ENCODE measurements at places on chromosomes 12 and 14.

DNA sequence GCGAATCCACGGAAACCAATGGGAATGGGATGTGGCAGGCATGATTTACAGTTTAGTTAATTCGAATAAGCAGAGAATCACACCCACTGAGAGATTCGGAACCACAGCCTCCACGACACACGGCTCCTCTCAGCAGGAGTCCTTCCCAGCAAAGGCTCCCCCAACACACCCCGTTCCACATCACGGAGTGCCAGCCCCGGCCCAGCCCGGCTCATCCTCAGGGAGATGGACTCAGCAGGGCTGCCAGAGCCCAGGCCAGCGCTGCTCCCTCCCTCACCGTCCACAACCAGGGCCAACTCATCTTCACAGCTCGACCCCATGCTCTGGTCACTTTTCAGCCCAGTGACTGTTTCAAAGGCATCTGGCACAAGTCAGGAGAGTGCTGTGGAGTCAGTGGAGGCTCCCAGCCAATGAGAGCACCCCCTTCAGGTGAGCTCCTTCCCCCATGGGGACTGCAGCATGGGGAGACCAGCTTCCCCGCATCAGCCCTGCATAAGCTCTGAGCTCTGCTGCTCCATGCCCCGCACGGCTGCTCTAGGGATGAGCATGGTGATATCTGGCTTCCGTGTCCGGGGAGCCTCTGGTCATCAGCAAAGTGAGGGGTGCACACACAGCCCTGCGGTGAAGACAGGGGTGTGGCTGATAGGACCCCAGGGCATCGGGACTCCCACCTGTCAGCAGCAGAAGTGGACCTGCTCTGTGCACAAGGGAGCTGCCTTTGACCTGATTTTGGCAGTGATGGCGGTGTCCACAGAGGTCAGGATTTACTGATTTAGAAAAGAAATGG, 238.8 kb upstream of the SFSWAP start:
- no peak for DNase-seq

DNA sequence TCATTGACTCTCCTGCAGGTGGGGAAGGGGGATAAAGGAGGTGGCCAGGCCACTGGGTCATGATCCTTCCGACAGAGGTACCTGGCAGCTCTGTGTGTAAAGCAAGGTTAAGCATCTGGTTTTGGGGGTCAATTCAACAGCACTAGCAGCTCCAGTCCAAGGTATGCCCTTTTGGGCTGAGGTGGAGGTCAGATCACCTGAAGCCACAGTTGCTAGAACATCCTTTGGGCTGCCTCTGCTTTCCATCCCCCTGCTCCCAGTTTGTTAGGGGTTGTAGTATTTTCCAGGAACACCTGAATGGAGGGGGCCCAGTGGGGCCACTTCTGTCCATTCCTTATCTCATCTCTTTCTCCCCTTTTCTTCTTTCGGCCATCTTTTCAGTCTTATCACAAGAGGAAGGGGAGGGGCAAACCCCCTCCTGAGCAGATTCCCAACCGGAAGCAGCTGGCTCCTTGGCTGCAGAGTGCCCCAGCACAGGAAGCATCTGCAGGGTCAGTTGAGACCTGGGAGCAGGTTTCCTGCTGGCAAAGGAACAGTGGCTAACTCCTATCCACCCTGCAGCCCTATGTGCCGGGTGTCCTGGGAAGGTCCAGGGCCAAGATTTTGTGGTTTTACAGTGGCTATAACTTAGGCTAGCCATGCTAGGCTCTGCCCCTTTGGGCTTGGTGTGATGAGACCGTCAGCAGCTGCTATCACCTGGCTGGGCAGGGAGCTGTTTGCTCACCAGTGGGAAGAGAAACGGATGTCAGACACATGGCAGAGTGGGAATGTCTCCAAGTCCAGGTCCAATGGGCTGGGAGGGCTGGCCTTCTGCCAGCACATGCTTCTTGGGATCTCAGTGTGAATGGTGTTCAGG, 40.2 kb downstream of the SH2B3 start:
- DNase-seq: peak; percentile 78

GRCh38 chr12:61536525-61536924, 723.7 kb upstream of the USP15 start:
- no peak for DNase-seq

DNA sequence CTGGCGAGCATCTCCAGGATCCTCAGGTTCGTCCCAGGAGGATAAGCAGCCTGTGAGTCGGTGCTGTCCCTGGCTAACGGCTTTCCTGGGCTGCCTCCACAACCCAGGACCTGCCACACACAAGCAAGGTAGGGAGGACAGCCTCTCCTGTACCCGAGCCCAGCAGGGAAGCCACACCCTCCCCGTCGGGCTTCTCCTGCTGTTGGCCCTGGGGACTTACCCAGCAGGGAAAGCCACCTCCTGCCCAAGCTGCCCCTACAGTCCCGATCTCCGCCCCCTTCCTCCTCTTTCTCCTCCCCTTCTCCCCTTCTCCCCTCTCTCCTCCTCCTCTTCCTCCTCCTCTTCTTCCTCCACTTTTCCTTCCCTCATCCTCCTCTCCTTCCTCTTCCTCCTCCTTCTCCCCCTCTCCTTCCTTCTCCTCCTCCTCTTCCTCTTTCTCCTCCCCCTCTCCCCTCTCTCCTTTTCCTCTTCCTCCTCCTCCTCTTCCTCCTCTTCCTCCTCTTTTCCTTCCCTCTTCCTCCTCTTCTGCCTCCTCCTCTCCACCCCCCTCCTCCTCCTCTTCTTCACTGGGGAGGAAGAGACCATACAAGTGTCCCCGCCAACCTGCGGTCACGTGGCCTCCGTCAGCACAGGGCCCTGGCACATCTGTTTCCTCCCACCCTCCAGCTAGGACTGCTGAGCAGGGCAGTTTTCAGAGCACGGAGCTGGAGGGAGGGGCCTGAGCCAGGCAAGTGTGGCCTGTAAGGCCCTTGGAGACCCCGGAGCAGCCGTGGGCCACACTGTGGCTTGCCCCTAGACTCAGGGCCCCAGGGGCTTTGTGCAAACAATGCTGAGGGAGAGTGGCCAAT, 17.3 kb upstream of the RFLNA start:
- DNase-seq: no peak

DNA sequence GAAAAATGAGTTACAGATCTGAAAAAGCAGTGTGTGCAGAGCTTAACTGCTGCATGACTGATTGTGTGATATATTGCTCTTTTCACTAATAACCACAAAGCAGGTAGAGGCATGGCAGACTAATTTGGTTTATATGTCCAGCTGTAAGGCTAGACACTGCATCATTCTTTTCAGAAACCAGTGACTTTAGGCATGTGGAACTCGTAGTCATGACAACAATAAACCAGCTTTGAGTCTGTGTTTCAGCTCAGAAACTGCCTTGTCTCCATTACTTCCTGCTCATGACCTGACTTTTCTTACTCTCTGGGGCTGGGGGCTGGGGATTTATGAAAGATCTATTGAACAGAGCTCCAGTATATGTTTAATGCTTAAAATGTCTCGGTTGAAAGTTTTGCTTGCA, 146.8 kb upstream of the LRIG3 start:
- no peak for DNase-seq

DNA sequence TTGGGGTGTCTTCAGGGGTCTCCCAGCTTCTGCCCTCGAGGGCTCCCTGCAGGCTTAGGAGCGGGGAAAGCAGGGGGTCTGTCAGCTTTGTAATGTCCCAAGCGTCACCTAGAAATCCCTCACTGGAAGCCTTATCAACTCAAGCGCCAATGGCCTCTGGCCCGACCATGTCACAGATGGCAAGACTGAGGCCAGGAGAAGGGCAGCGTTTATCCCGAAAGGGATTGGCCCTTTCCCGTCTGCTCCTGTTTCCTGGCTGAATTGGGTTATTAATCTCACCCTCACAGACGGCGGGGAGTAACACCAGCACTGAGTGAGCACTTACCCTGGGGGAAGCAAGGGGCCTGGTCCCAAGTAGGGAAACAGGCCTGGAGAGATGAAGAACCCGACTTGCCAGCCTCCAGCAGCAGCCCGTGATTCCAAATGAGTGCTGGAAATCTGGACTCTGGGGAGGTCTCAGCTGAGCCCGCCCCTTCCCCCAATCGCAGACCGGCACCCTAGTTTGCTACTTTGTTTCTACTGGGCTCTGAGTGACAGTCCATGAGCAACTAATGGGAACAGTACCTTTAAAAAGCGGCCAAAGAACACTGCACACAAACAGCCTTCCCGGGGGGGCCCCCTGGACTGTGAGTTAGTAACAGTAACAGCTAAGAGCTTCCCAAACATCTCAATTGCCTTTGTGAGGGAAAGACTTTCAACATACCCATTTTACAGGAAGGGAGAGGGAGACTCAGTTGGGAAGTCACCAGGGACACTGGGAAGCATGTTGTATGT, 2.1 kb upstream of the NCOR2 start:
- DNase-seq: no peak

DNA sequence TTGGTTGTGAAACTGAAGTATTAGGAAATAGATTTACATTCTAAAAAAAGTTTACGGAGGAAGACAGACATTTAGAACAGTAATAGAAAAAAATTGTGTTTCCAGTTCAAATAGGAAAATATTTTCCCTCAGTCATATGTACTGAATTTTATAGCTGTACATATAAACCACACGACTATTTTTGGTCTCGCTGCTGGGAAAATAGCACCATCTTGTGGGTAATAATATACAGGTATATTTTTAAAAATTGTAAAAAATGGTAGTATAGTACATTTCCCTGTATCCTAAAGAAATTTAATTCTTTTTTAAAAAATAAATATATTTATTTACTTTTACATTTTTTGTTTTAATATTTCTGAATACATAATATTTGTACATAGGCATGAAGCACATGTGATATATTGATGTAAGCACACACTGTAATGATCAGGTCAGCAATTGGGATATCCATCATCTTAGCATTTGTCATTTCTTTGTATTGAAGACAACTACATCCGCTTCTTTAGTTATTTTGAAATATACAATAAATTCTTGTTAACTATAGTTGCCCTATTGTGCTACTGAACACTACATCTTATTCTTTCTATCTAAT, 168.6 kb downstream of the ALX1 start:
- no peak for DNase-seq

DNA sequence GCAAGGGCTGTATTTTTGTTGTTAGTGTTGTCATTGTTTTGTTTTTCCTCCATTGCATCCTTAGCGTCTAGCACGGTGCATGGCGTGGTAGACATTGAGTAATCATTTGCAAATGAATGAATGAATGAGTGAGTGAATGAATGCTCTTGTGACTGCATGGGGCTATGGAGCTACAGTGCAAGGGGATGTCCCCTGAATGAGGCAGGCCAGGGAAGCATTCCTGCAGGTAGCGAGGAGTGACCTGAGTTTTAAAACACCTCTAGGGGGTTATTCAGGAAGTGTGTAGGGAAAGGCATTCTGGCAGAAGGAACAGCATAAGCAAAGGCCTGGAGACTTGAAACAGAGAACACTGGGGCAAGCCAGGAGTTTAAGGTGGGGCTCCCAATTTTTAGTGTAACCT, 16.9 kb downstream of the MYL2 start:
- no peak for DNase-seq

GRCh38 chr12:123761841-123762714, at the start of gene DNAH10:
Gene DNAH10, plus strand, starts transcription at chr12:123762301. Its CDS starts 36 bp downstream, at chr12:123762337.
- DNase-seq: peak; percentile 82

- no peak for DNase-seq
Measured at GRCh38 chr12:50625029-50625925, 120.5 kb downstream of the DIP2B start.

GRCh38 chr14:24411443-24412389, 12.9 kb downstream of the NYNRIN start:
- peak; percentile 52 for DNase-seq

- no peak for DNase-seq
Measured at GRCh38 chr12:71935594-71935993, 3.1 kb upstream of the TPH2 start.

DNA sequence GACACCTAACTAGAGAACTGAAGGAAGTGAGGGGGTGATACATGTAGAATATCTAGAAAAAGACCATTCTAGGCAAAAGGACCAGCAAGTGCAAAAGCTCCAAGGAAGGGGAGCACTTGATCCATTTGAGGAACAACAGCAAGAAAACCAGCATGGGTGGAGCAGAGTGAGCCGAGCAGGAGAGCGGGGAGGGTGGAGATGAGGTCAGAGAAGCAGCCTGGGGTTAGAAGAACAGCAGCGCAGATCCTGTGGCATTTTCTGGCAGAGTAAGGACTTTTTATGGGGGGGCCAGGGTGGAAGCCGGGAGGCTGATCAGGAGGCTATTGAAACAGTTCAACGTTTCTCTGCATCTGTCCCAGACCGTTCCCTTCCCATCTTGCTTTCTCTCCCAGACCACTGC, 24.5 kb upstream of the TMCC3 start:
- no peak for DNase-seq

DNA sequence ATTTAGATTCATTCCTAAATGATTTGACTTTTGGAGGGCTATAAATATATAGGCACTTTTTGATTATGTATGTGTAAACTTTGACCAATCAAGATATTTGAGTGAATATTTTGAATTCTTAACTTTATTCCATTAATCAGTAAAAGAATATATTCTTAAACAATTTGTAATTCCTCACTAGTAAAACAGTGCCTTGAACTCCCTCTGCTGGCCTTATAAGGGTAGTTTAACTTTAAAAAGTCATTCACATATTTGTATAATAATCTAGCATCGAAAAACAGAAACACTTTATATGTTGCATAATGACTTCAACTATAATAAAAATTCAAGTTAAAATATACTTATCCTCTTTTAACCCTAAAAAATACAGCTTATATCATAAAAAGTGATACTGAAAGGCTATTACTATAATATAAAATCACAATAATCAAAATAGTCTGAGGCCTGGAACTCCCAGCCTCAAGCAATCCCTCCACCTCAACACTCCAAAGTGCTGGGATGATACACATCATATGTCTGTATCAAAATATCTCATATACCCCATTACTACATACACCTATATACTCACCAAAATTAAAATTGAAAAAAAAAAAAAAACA, 31.2 kb downstream of the CCDC59 start:
- DNase-seq: no peak

DNA sequence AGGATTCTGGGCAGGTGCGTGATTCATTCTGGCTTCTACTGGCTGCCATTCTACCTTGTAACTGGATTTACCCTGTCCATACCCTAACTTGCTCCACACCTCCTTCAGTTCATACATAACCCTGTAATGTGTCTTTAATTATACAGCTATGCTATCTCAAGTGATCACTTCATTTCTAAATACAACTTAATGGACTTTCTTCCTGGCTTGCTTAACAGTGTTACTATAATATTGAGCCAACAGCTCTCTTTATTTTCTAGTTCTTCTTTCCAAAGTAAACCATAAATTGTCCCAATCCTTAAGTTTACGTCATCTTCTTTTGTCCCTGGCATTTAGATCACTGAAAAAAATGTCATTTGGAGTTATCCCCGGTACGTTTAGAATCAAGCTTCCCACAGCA, 75.9 kb upstream of the KCNJ8 start:
- DNase-seq: no peak

DNA sequence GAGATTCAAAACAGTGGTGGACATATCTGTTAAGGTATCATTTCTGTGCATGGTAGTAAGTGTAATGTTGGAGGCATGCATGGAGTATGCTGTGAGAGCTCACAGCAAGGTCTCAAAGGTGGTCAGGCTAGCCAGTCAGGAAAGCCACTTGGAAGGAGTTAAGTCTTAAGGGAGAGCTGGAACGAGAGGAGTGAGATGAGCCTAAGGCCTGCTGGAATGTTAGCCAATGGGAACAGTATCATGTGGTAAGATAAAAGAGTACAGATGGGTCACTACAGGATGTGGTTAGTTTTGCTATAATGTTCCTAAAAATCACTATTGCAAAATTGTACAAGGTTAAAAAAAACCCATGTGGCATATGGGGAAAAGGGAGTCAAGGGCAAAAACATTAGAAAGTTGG, 311.7 kb upstream of the E2F7 start:
- no peak for DNase-seq

Data from endothelial cell (in vitro differentiated cells).